ENCODE measurements at places on chromosomes 3 and 15. TPM values are rescaled to one million over a fixed set of nuclear protein-coding genes. Genes with fewer than 3 reads are reported as not detected.

COL6A5 gene
- not detected for total RNA-seq

SPATA12 gene
- total RNA-seq: 0.10 TPM

ADAMTSL3 gene
- total RNA-seq: not detected

DNAH12 gene
- total RNA-seq: 0.21 TPM

FBXL22 gene
- 0.54 TPM for total RNA-seq

CILP gene
- total RNA-seq: 0.08 TPM

AHSG gene
- 0.85 TPM for total RNA-seq

RPP25 gene
- total RNA-seq: 40.1 TPM

PRR20G gene
- total RNA-seq: not detected

BAHD1 gene
- total RNA-seq: 40.6 TPM

TMCO5A gene
- not detected for total RNA-seq

RHOV gene
- 4.2 TPM for total RNA-seq

RTP4 gene
- total RNA-seq: 2.5 TPM

IL17RB gene
- total RNA-seq: 15.9 TPM

SLC15A2 gene
- 0.41 TPM for total RNA-seq

CMTM8 gene
- total RNA-seq: 9.8 TPM

GABRA5 gene
- not detected for total RNA-seq

CD86 gene
- not detected for total RNA-seq

ETV5 gene
- total RNA-seq: 79.3 TPM

HGD gene
- 0.59 TPM for total RNA-seq

KIF7 gene
- 6.5 TPM for total RNA-seq

AP3B2 gene
- 0.95 TPM for total RNA-seq

USP13 gene
- total RNA-seq: 27.8 TPM

C3orf38 gene
- total RNA-seq: 14.3 TPM

EPHA3 gene
- 0.05 TPM for total RNA-seq

TXNRD3 gene
- 17.2 TPM for total RNA-seq

P2RY13 gene
- not detected for total RNA-seq

GREM1 gene
- total RNA-seq: 0.41 TPM

IMPG2 gene
- total RNA-seq: 0.10 TPM

FSIP1 gene
- 1.4 TPM for total RNA-seq

RASSF1 gene
- 17.4 TPM for total RNA-seq

HEMK1 gene
- total RNA-seq: 12.1 TPM

PROK2 gene
- not detected for total RNA-seq

MST1R gene
- total RNA-seq: 27.5 TPM

C3orf18 gene
- total RNA-seq: 5.0 TPM

ARHGAP31 gene
- 7.6 TPM for total RNA-seq

IL5RA gene
- not detected for total RNA-seq

SRP14 gene
- 166 TPM for total RNA-seq

CNTN6 gene
- not detected for total RNA-seq

CDHR4 gene
- total RNA-seq: not detected

FOXB1 gene
- 0.64 TPM for total RNA-seq

GMPS gene
- 137 TPM for total RNA-seq

FBN1 gene
- 0.46 TPM for total RNA-seq

ARPIN gene
- total RNA-seq: 6.3 TPM

FGF12 gene
- 0.51 TPM for total RNA-seq

OR5K2 gene
- total RNA-seq: not detected

KLHL40 gene
- total RNA-seq: not detected

GOLGA6L9 gene
- total RNA-seq: 5.8 TPM

GRIP2 gene
- total RNA-seq: 6.5 TPM

GP9 gene
- total RNA-seq: not detected
